ENCODE measurements at places on chromosomes 1 and 21.

GRCh38 chr1:160049101-160049500, 17.3 kb upstream of the PIGM start:
- no peak for DNase-seq

DNA sequence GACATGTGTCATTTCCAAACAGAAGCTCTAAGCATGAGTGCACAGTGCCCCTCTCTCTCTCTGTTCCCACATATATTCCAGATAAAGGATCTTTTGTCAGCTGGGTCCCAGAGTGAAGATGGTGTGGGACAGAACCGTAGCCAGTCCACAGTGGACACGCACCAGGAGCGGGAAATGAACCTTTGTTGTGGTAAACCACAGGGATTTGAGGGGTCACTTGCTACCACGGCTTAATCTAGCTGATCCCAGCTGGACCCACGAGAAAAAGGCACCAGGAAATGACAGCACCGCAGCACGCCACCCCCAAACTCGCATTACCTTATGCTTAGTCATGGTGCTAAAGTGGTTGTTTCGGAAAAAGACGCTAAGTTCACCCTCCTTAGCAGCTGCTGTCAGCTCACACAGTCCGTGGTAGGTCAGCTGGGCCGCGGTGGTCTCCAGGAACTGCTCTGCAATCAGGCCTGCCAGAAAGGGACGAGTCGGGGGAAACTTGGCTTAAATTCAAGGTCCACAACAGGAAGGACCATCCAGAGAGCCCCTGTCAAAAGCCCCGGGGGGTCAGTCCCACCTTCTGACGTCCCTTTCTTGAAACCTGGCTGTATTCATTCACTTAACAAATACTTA, 7.5 kb downstream of the MINDY1 start:
- DNase-seq: no peak

DNA sequence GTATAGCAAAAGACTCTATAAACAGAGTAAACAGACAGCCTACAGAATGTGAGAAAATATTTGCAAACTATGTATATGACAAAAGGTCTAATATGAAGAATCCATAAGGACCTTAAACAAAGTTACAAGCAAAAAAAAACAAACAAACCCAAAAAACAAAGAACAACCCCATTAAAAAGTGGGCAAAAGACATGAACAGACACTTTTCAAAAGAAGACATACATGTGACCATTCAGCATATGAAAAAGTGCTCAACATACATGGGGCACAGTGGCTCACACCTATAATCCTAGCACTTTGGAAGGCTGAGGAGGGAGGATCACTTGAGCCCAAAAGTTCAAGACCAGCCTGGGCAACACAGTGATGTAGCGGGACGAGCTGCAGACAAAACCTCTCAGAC, 17.9 kb upstream of the OR2B11 start:
- DNase-seq: no peak

GRCh38 chr1:107058245-107059032, 2.0 kb downstream of the PRMT6 start:
- no peak for DNase-seq

- no peak for DNase-seq
These were observed 47.0 kb upstream of the DYRK1A start for GRCh38 chr21:37319551-37319950.

- DNase-seq: no peak
These were observed 65.8 kb downstream of the RHOU start for GRCh38 chr1:228801068-228801467.

DNA sequence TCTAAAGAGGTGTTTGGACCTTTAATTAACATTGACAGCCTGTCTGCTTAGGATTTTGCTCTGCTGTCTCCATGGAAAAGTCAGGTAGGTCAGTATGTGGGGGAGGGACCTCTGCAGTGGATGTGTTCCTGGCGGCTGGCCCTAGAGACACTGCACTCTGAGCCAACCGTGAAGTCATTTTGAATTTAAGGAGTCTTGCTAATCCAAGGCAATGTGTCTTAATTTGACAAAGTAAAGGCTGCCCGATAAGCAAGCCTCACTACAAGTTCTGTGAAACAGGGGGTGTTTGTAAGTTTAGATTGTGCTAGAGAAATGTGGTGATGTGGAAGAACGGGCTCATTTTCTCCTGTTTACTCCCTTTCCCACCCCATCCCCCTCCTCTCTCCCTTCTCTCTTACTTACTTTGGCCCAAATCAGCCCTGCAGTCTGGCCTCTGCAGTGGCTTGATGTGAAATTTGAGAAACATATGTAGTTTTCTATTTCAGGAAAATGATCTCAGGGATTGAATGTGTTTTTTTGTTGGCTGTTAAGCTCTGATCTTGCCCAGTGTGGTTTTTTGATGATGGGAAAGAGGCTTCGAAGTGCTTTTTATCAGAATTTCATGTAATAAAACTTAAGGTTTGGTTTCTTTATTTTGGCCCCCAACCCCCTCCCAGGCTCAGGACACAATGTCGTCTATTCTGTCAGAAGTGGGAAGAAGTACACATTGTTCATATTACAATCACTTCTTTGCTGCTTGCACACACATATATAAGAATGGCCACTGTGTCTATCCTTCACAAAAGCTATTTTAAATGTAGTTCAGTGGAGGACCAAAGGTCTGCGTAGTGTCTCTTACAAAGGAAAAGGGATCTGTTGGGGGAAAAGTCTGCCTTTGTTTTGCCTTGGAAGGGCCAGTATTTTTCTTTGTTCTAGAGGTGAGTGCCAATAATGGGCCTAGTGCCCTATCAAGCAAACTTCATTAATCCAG, 96.6 kb downstream of the FGGY start:
- no peak for DNase-seq

GRCh38 chr1:174217248-174217647, 57.9 kb downstream of the RABGAP1L start:
- DNase-seq: no peak

- no peak for DNase-seq
These were observed 88.0 kb upstream of the F3 start for GRCh38 chr1:94629259-94630181.

DNA sequence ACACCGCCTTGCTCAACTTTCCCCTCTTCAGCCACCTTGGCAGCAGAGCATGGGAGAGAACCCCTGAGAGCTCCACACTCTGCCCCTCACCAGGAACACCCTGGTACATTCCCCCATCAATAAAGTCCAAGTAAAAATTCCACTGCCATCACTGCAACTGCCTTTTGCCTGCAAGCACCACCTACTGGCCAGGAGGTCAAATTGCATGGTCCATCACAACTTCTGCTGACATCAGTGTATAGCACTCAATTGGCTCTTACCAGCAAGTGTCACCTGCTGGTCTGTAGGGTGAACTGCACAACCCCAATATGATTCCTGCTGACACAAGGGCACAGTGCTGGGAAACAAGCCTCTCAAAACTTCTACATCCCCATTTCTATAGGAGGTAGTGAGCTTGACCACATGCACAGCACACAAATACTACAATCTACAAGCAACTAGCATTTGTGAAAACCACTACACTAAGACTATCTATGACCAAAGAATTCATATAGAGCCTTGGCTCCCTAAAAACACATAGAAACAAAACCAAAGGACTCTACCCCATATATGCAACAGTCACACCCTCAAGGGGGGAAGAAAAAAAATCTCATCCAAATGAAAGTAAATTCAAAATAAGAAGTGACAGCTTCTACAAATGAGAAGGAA, 69.2 kb downstream of the FASLG start:
- DNase-seq: peak; percentile 37

DNA sequence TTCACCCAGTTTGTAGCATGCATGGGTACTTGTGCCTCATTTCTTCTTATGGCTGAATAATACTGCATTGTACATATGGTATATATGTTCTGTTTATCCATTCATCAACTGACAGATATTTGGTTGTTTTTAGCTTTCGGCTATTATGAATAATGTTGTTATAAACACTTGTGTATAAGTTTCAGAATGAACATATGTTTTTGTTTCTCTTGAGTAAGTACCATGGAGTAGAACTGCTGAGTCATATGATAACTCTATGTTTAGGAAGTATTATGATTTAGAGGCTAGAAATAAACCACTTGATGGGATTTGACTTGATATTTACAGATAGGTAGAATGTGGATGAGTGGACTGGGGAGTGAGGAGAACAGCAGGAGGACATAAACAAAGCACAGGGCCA, 48.6 kb downstream of the WNT2B start:
- DNase-seq: no peak

GRCh38 chr1:35637401-35637809, 3.9 kb downstream of the PSMB2 start:
- DNase-seq: no peak

DNA sequence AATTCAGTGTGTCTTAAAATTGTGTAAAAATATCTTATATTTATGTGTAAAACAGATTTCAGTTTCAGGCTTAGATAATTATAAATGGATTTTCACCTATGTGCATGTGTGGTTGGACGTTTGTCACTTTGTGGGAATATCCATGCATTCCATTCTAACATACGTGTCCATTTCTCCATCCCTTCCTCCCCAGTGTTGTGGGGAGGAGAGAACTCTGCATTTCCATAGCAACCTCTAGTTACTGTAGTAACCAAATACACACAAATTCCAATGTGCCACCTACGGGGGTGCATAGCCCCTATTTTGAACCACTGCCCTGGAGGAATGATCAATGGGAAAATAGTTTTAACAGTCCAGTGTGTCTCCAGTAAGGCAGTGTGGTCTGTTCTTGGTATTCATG, 79.0 kb downstream of the RASAL2 start:
- DNase-seq: no peak

DNA sequence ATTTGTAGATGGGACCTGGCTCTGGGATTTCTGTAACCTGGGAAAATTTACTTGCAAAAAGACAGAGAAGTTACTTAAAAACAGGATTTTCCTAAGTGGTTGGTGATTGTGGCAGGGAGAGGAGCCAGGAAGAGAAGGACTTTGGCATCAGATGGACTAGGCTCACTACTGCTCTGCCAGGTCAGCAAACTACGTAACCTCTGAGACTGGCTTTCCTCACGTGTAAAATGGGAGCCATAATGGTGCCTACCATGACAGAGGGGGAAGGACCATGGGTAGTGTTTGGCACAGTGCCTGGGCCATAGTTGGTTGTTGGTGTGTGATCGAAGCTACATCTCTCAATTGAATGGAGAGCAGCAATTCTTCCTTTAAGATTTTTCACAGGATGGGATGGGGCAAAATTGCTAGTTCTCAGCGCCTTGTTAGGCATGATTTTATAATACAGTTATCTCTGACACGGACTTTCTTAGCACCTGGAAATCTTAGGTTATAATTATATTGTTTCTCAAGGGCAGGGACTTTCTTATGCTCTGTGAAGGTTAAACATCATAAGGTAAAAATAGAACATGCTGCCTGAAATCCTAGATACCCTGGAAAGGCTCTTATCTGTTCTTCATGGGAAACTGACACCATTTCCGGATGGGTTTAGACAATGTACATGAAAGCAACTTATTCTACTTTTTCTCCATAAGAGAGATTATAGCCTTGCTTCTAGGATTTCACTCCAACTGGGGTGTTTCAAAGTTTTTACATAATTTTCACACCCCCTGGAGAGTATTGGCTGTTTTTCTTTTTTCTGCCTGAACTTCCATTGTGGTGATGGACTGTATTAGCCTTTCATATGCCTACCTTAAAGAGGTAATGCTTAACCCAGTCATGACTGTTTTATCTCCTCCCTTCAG, 10.9 kb downstream of the ROR1 start:
- no peak for DNase-seq

GRCh38 chr1:20530306-20530705, 22.1 kb upstream of the FAM43B start:
- no peak for DNase-seq
